ENCODE measurements at places on chromosomes 1 and 21.

GRCh38 chr1:168976267-168976666, 130.2 kb upstream of the ATP1B1 start:
- DNase-seq = no peak

GRCh38 chr1:181794332-181794731, 267.2 kb downstream of the ZNF648 start:
- DNase-seq = no peak

DNA sequence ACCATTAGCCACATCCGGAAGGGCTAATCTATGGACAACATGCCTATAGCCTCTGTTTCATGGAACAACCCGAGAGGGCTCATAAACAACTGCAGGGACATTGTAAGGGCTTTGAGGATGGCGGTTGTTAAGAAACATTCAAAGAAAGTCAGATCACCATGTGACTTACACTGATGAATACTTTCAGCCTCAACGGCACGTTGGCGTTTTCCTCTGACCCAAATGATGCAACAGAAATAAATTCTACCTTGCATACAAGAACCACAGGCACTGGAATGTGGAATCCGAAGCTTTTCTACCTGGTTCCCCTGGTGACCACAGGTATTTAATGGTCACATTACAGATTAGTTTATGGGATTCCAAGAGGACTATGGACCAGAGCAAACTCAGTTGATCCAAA, 107.0 kb downstream of the CLIC6 start:
- DNase-seq = no peak

DNA sequence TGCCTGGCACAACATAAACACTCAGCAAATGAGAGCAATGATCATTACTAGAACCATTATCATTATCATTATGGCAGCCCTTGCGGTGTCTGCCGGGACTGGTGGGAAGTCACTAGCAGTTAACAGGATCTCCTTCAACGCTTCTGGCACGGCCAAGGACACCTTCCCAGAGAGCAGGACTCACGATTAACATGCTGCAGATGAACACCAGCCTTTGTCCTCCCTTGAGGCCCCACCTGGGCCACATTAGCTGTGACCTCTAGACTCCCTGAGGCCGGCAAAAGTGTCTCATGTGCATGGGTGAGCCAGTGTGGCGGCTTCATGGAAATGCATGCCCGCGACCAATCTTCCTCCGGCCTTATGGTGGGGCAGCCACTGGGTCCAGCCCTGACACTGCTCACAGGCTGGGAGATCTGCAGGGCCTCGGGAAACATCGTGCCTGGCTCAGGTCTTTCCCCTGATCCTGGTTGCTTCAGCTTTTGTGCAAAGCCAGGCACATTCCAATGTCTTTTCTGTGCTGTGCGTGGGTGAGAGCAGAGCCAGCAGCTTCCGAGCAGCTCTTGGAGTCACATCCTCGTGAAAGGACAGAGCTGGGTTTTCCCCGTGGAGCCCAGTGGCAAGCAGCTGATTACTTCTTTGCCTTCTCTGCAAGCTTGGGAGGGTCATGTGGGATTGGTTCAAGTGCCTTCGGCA, 107.3 kb downstream of the HMGB4 start:
- peak; percentile 74 for DNase-seq

GRCh38 chr1:90850181-90850897, 133.2 kb upstream of the BARHL2 start:
- peak; percentile 22 for DNase-seq

DNA sequence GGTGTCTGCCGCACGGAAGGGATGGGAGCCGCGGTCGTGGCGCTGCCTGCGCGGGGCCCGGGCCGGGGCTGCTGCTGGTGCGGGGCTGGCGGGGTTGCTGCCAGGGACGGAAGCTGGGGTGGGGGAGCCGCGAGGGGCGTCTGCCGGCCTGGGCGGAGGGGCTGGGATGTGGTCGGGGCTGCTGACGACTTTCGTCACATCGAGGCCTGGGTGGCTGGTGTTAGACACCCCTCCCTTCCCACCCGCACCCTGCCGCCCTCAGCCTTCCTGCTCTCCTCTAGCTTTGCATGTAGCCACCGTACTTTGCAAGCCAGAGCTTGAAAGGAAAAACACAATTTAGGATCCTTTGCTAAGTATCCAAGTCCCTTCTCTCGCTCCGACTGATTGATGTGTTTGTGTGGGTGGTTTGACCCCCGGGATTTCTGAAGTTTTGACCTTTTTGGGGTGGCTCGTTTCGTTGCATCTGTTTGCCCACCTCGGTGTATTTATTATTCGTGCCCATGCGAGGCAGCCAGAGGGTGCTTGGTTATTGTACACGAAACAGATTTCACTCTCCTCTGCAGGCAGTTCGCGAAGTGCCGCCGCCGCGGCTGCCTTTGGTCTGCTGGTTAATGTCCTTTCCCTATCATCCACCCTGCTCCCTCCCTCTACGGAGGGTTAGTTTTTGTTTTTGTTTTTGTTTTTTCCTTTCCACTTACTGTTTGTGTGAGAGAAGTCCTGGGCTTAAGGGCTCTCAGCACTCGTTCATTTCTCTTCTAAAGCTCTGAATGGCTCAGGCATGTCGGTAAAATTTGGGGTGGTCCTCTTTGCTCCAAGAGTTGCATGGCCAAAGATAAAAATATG, 868 bp downstream of the C1orf21 start:
- DNase-seq = no peak

GRCh38 chr1:179549368-179549700, 26.4 kb downstream of the NPHS2 start:
- no peak for DNase-seq

DNA sequence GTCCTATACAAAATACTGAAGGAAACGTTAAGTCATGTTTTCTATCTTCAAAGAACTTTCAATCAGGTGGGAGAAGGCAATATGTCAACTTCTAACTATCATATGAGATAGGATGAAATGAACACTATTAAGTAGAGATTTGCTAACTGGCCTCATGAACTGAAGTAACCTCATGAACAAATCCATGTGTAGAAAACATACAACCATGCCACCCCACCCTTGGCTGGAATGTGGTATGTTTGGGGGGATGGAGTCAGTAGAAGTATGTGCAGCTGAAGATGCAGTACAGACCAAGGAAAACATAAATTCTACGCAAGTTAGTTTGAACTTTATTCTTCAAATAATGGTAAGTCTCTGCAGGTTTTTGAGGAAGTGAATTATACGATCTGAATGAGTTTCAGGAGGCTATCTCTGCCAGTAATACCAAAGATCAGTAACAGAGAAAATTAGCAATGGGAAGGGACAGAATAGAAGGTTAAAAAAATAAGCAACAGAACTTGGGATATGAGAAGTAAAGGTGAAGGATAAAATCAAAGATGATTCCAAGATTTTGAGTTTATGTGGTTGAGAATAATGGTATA, 4.5 kb downstream of the TRMT1L start:
- peak; percentile 67 for DNase-seq

DNA sequence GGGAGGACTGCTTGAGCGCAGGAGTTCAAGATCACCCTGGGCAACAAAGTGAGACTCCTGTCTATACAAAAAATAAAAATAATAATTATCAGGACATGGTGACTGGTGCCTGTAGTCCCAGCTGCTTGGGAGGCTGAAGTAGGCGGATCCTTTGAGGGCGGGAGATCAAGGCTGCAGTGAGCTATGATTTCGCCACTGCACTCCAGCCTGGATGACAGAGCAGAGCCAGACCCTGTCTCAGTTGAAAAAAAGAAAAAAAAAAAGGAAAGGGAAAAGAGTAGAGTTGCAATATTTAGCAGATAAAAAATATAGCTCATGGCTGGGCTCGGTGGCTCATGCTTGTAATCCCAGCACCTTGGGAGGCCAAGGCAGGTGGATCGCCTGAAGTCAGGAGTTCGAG, 3.3 kb upstream of the S1PR1 start:
- DNase-seq = no peak

Data from AG10803 (cell line).